ENCODE measurements at places on chromosomes 1 and 21.

DNA sequence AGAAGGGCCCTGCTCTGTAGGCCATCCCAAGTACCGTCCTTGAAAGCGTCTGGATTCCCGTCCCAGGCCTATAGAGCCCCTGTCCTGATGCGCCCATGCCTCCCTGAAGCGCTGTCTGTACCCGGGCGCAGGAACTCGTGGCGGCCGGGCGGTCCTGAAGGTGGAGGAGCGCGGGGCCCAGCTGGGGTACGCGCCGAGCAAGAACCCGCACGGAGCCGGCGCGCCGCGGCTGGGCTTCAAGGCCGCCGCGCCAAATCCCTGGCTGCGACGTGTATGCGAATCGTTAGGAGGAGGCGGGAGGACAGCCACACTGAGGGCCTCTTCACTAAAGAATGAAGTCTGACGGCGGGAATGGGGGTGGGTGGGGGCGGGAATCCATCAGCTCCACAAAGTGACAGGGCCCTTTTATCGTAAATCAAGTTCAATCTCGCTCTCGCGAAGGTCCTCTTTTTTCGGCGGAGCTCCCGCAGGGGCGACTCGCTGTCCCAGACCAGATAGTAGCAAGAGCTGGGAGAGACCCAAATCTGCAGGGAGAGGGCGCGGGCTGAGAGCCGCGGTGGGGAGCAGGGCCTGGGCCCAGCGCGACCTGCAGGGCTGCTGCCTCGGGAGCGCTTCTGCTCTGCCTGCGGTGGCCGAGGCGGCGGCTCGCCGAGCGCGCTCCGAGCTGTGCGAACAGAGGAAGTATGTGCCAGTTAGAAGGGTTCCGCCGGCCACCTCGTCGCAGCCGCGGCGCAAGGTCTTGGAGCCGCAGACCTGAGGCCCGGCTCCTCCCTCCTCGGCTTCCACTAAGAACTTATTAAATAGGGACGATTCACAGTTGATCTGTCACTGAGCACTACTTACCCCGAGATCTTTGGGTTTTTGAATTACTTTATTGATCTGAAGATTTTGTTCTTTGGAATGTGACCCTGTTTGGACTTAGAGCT, 10.4 kb downstream of the BARHL2 start:
- DNase-seq: no peak

DNA sequence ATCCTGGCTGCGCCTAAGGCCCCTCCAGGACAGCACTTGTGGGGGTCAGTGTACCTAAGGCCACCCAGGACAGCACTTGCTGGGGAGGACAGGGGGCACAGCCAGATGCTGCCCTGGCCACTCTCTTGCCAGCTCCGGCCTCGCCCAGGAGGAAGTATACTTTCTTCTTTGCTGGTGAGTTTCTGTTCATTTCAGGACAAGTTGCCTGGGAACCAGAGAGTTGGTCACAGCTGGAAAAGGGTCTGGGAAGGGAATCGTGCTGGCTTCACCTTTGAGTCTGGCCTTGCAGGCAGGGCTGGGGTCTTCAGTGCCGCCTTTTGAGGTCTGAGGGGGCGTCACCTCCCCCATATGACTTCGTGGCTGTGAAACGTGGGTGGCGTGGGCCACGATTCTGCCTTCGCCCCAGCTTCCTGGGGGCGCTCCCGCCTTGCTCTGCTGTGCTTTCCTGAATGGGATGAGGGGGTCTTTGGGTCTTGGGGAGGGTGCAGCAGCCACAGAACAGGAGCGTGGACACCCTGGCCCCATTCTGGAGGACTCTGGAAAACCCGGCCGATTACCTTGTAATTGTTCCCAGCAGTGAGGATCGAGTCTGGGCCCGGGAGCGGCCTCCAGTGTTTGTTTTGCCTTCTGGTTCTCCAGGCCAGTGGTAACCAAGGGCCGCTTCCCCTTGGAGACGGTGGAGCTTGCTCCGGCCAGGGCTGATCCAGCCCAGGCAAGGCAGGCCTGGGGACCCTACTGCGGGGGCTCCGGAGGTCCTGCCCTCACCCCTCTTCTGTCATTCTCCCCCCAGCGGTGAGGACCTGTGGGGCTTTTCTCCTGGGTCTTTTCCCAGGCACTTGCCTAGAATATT, 45.9 kb downstream of the SPSB1 start:
- no peak for DNase-seq

DNA sequence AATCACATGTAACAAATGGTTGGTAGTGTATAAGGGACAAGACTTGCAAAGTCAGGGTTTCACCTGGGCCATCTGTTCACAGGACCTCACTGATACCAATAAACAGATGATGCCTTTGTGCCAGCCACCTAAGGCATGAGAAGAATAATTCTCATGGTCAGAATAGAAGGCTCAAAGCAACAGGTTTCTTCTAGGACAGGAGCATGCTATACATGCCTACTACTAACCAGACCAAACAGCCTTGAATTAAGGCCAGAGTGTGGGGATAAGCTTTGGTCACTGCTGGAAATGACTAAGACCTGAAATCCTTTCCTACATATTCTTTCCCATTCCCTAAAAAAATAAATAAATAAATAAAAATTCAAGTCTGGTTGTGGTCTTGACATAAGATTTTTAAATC, 17.5 kb downstream of the PSMB2 start:
- no peak for DNase-seq

- no peak for DNase-seq
Measured at GRCh38 chr1:185385991-185386390, 68.9 kb upstream of the IVNS1ABP start.
